GM04503 (cell line): ENCODE measurements at places on chromosomes 7 and 10.

DNA sequence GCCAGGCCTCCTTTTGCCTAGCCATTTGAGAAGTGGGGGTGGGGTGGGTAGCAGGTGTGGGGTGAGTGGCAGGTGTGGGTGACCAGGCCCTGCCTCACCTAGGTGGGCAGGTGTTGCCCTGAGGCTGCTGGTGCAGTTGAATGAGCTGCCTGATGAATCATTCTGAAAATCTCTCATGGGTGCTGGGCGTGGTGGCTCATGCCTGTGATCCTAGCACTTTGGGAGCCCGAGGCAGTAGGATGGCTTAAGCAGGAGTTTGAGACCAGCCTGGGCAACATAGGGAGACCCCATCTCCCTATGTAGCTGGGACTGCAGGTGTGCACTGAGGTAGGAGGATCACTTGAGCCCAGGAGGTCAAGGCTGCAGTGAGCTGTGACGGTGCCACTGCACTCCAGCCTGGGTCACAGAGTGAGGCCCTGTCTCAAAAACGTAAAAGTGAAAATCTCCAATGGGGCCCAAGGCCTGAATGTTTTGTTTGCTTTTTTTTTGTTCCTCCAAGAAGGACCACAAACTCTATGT lies 17.7 kb downstream of the TSPAN14 start:
- DNase-seq = no peak

DNA sequence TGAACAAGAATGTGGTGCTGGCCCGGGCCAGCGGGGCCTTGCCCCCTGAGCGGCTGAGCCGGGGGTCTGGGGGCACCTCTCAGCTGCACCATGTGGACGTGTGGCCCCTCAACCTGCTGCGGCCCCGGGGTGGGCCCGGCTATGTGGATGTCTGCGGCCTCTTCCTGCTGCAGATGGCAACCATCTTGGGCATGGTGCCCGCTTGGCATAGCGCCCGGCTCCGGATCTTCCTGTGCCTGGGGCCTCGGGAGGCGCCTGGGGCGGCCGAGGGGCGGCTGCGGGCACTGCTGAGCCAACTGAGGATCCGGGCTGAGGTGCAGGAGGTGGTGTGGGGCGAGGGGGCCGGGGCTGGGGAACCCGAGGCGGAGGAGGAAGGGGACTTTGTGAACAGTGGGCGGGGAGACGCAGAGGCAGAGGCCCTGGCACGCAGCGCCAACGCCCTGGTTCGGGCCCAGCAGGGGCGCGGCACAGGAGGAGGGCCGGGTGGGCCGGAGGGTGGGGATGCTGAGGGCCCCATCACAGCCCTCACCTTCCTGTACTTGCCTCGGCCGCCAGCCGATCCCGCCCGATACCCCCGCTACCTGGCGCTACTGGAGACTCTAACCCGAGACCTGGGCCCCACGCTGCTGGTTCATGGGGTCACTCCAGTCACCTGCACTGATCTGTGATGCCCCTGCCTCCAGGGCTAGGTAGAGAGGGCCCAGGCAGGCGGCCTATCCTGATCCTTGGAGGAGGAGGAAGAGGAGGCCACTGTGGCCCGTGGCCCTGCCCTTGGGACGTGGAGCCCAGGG lies 1.1 kb upstream of the TRIP6 start:
- DNase-seq = no peak

GRCh38 chr7:117126676-117127075 lies 173.4 kb downstream of the ST7 start:
- DNase-seq = no peak

DNA sequence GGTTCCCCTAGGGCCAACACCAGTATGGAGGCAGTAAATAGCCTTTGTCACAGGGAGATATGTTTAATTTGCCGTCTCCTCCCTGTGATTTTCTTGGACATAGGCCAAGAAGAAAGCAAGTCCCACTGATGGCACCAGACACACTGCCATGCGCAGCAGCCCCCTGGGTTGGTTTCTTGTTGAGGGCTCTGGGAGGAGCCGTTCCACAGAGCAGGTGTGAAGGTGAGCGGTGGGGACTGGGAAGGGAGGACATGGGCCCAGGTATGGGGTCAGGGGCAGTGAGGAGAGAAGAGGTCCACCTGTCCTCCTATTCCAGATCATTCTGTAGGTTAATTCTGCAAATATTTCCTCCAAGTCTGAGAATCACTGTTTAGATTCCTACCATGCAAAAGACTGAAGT lies 376.1 kb downstream of the PLXNA4 start:
- DNase-seq = no peak

GRCh38 chr10:1293636-1294435 lies 237.7 kb downstream of the WDR37 start:
- DNase-seq = no peak

DNA sequence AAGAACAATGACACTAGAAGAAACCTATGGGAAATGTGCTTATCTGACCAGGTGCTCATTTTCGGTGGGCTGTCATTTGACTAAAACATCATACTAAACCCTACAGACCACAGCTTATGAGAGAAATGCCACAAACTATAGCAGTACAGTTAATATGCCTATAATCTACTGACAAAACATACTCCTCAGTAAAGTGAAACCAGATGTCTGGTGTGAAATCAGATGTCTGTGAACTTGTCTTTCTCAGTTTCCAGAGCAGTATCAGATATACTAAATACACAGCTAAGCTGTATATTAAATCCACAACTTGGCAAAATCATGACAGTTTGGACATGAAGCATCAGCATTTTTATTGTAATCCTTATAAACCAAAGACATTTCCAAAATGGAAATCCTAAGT lies 3.3 kb downstream of the IMMP2L start:
- no peak for DNase-seq
